NCI-H2171 (cell line): ENCODE measurements at places on chromosomes 4 and X.

DNA sequence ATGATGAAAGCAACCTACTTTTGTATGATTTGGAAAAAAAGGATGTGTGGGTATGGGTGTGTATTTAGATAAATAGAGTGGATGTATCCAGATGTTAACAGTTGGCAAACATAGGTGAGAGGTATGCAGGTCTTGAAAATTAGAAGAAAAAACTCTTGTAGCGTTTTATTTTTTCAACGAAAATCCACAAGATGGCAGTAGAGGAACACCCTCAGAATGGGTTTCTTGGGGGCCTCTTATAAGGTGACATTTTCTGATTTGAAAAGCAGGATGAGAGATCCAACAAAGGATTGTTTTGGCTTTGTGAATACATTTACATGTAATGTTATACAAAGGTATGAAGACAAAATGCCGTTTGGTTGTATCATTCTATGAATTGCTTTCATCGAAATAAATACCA, 68.3 kb downstream of the FMR1NB start:
- DNase-seq, result peak; percentile 5

- no peak for DNase-seq
These were observed 83.0 kb upstream of the BEND4 start for GRCh38 chr4:42235304-42236021.

- no peak for DNase-seq
These were observed 130.0 kb downstream of the CPZ start for GRCh38 chr4:8722556-8722955.

GRCh38 chrX:13515211-13515930, 54.0 kb upstream of the EGFL6 start:
- no peak for DNase-seq

- DNase-seq, result no peak
These were observed 34.0 kb downstream of the PPP2R3B start for GRCh38 chrX:352582-353314.

- no peak for DNase-seq
These were observed 229.0 kb downstream of the UGT8 start for GRCh38 chr4:114827651-114828050.

- DNase-seq, result no peak
These were observed 29.6 kb downstream of the TRIM2 start for GRCh38 chr4:153233761-153234371.
